ENCODE measurements at places on chromosomes 1 and 21.

- DNase-seq, result no peak
These were observed 67.9 kb downstream of the SLC44A5 start for GRCh38 chr1:75542818-75543570.

DNA sequence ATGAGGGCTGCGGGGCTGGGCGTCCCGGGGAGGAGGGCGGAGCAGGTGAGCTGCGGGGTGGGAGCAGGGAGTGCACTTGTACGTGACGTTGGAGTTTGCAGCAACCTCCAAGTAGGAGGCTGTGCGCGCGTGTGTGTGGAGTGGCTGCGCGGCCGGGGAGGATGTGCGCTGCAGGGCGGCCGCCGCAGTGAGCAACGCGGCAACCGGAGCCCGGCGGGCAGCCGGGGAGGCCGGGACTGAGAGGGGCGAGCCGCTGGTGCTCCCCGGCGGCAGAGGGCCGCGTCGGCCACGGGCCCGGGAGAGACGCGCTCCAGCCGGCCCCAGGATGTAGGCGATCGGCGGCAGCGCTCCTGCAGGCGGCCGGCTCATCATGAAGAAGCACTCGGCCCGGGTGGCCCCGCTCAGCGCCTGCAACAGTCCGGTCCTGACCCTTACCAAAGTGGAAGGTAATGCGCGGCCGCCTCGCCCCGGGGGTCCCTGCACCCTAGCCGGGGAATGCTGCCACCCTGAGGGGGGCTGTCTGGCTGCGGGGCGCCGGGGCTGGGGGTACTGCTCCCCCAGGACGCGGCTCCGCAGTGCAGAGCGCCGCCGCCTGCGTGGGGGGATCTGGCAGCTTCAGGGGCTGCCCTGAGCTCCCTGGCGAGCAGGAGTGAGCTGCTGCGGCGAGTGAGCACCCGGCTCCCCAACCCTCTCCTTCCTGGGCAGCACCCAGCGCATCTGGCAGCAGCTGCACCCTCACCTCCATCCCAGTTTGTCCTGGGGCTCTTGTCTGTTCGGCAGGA lies 158.9 kb upstream of the COA6 start:
- peak; percentile 77 for DNase-seq

GRCh38 chr21:45115141-45115540 lies 40.8 kb downstream of the ADARB1 start:
- DNase-seq, result no peak

GRCh38 chr1:190477762-190478148 lies at the start of gene BRINP3:
Gene BRINP3, minus strand, starts transcription at chr1:190477864.
- DNase-seq, result peak; percentile 3

DNA sequence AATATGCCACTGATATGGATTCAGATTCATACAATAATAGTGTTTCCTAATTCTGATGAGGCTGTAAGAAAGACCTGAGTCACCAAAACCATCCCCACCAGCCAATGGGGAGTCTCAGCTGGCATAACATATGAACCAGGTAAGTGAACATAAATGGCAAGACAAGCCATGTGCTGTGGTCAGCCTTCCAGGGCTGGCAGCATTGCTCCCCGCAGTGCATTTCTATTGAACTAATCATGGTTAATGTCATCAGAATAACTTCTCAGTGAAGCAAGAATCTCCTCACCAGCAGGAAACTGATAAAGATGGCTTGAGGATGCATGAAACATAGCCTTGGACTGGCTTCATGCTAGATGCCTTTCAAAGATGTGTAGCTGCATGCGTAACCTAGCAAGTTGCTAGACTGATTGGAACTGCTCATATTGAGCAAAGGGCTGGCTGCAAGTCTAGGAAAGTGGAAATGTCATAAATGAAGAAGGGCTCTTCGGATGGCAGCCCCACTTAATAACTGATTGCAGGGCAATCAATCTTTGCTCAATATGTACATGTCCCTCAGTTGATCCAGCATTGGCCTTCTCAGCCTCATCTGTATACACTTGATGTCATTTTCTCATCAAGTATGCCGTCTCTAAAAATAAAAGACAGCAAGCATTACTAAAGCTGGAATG lies 88.0 kb downstream of the NTNG1 start:
- DNase-seq, result no peak

- DNase-seq, result no peak
These were observed 11.3 kb upstream of the PPIE start for GRCh38 chr1:39727221-39727931.

- DNase-seq, result no peak
These were observed 216.8 kb upstream of the C1orf87 start for GRCh38 chr1:60290393-60290792.

DNA sequence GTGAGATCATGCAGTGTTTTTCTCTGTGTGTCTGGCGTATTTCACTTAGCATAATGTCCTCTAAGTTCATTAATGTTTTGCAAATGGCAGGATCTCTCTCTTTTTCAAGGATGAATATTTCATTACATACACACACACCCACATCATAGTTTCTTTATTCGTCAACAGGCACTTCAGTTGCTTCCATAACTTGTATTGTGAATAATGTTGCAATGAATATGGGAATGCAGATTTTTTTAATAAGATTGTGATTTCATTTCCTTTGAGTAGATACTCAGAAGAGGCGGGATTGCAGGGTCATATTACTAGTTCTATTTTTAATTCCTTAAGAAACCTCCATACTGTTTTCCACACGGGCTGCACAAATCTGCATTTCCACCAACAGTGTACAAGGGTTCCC lies 134.0 kb downstream of the CLEC20A start:
- DNase-seq, result no peak

DNA sequence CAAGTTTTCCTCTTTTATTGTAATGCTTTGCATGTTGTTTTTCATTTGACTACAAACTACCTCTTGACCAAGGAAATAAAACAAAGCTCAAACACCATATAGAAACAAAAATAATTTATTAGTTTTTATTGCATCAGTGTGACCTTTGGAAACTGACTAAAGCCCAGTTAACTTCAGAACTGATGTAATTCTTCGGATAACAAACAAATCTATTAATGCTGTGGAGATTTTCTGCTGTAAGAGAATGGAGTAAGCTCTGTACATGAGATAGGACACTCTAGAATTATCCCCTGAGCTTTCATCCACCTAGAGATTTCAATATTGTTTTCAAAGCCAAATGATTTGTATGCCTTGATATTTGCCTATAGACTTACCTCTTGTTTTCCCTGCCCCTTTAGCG lies 154.0 kb upstream of the KCNK2 start:
- DNase-seq, result no peak

DNA sequence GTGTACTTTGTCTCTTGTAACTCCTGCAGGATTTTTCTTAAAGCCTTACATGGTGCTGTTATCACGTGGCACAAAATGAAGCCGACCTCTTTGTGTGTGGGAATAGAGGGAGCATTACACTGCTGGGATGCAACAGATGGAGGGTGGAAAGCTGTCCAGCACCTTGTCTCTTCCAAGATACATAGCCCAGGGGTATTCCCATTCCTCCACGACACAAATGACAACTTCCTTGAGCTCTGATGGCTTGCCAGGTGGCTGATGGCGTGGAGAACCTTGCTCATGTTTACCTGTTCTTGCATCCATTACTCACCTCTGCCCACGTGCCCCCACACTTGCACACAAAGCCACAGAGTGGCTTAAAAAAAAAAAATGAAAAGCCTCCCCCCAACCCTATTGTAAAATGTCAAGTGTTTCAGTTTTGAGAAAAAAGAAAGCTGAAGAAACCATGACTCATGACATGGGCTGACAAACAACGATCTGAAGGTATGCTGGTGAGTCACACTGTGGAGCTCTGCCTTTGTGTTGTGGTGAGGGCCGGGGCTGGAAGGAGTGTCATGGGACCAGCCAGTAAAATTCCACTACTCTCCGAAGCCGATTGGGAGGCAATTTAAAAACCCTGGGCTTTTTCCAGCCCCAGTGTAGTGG lies 32.0 kb upstream of the ATP5PO start:
- peak; percentile 88 for DNase-seq

DNA sequence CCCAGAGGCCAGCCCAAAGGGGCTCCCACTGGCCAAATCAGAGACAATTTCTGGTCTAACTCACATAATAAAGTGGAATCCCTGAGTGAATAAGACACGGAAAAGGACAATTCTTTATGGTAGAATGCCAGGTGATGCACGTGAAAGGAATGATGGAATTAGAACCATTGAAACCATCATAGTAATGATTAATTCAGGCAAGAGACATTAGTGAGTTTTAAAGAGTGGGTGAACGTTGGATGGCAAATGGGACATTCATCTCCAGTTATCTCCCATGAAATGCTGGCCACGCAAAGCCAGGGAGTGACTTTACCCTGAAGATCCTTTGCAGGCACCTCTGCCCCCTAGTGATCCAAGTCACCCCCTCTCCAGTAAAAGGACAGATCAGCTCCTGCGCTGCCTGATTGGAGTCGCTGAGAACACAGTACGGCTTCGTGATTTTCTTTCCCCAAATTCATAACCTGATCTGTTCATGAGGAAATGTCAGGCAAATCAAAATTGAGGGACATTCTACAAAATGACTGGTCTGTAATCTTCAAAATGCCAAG lies 87.5 kb downstream of the AJAP1 start:
- DNase-seq, result no peak

- DNase-seq, result no peak
These were observed 13.4 kb downstream of the RNASEL start for GRCh38 chr1:182575540-182576149.

GRCh38 chr1:167491586-167492461 lies 26.5 kb downstream of the CD247 start:
- DNase-seq, result no peak

Measured in Ammon's horn (tissue), 1 donor.